Lower lobe of right lung (tissue), 2 donors: ENCODE measurements at places on chromosomes 3 and 15. TPM values are rescaled to one million over a fixed set of nuclear protein-coding genes. Genes with fewer than 3 reads are reported as not detected.

IQCF6 gene
- not detected for total RNA-seq

GRCh38 chr3:14587740-14588360, 47.7 kb upstream of the GRIP2 start:
- no peak overlapping the region for H3K27ac ChIP-seq
- no peaks in the 10 kb centered on the region for H3K4me1 ChIP-seq
- DNase-seq: no peak
- H3K36me3 ChIP-seq: no peaks in the 10 kb centered on the region
- peaks cover 2% of the 10 kb centered on the region for H3K27me3 ChIP-seq

DNA sequence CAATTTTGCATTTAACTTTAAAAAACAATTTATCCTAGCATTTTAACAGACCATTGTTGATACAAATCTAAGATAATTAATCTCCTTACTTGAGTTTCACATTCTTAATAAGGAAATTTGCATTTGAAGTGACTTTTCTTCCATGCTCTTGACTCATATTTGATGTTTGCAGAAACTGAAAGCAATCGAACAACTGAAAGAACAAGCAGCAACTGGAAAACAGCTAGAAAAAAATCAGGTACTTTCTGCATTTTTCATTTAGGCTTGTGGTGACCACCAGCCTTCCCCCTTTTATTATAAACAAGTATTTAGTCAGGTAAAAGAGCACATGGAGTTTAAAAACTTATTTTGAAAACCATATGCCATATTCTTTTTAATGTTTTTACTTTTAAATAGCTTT, 20.1 kb upstream of the SELENOT start:
- H3K4me1 ChIP-seq: no peaks in the 10 kb centered on the region
- H3K27ac ChIP-seq: no peak overlapping the region
- peaks cover 78% of the 10 kb centered on the region for H3K36me3 ChIP-seq
- no peak for DNase-seq

- no peaks in the 10 kb centered on the region for H3K4me1 ChIP-seq
- DNase-seq: no peak
Measured at GRCh38 chr3:145767909-145768308, 393.1 kb downstream of the PLOD2 start.

GRCh38 chr3:87792198-87792533, 266.6 kb downstream of the CGGBP1 start:
- peaks cover 19% of the 10 kb centered on the region for H3K27me3 ChIP-seq
- no peaks in the 10 kb centered on the region for H3K36me3 ChIP-seq
- peak overlapping the region; percentile 19 for H3K27ac ChIP-seq
- DNase-seq: no peak

DNA sequence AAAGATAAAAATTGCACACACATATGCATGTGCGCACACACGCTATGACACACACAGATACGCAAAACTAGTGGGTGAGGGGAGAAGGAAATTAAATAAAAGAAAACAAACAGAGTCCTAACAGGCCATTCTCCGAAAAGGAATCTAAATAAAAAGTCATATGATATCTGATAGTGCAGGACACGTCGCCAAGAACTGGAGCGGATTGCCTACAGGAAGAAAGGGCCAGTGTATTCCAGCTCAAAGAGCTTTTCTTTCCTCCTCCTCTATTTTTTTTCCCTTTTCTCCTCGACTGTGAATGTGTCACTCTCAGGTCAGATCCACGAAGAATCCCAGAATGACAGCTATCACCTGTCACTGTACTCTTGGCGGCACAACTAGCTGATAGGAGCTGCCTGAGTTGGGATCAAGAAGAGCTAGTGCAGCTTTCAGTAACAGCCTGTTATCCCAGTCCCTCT, 157.8 kb downstream of the TIGIT start:
- DNase-seq: no peak
- H3K36me3 ChIP-seq: no peaks in the 10 kb centered on the region
- H3K27me3 ChIP-seq: no peaks in the 10 kb centered on the region
- H3K4me1 ChIP-seq: peaks cover 48% of the 10 kb centered on the region
- H3K4me3 ChIP-seq: peak overlapping the region; percentile 22

DNA sequence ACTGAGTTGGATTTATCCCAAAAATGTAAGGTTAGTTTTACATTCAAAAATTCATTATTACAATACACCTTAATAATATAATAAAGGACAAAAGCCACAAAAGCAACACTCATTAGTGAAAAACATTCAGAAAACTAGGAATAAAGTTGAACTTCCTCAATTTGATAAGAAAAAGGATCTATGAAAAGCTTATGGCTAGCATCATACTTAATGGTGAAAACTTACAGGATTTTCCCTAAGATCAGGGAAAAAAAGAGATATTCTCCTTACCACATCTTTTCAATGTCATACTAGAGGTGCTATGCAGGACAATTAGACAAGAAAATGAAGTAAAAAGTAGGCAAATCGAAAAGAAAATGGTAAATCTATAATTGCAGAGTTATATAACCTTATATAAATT, 279.9 kb downstream of the CGGBP1 start:
- H3K4me3 ChIP-seq: no peak overlapping the region
- no peaks in the 10 kb centered on the region for H3K36me3 ChIP-seq
- H3K4me1 ChIP-seq: no peaks in the 10 kb centered on the region
- H3K27me3 ChIP-seq: no peaks in the 10 kb centered on the region

SERPINI2 gene
- total RNA-seq: 2.3 TPM

DNA sequence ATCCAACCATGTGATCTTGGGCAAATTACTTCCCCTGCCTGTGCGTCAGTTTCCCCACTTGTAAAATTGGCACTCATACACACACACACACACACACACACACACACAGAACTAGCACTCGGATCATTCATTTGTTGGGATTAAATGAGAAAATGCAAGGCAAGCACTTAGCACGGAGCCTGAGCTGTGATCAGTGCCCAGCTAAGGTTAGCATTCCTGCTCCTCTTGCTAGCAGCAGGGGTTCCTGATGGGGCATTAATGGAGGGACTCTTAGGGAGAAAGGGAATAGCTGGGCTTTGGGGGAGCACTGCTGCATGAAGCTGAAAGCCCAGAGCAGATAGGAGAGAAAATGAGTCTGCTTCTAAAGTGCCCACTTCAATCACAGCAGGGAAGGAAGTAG, 187.7 kb upstream of the C2CD4B start:
- DNase-seq: no peak
- no peak overlapping the region for H3K4me3 ChIP-seq
- H3K4me1 ChIP-seq: no peaks in the 10 kb centered on the region
- no peaks in the 10 kb centered on the region for H3K27me3 ChIP-seq
- H3K27ac ChIP-seq: no peak overlapping the region

GATM gene
- total RNA-seq: 7.2 TPM

GRCh38 chr15:96066126-96066525, 264.4 kb upstream of the NR2F2 start:
- no peaks in the 10 kb centered on the region for H3K27me3 ChIP-seq
- no peak overlapping the region for H3K4me3 ChIP-seq
- no peaks in the 10 kb centered on the region for H3K36me3 ChIP-seq
- no peak for DNase-seq
- no peaks in the 10 kb centered on the region for H3K4me1 ChIP-seq
